ENCODE measurements at places on chromosomes 11 and 22.

GRCh38 chr11:102639656-102640055, 14.5 kb upstream of the MMP20 start:
- no peak for DNase-seq

- no peak for DNase-seq
Measured at GRCh38 chr11:22674470-22675439, 8.3 kb downstream of the GAS2 start.

DNA sequence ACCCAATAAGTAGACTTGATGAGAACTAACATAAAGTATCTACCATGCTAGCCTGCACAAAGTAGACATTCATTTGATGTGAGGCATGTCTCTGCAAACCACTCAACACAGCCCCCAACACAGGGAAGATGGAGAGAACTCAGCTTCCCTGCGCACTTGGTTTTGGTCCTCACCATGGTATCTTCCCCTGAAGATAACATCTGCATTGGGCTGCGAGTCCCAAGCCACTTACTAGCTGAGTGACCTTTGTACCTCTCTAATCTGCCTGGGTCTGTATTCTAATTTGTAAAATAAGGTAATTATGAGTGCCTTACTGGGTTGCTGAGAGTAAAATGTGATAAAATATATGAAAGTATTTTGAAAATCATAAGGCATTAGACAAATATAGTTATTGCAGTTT, 30.7 kb downstream of the PPFIA1 start:
- no peak for DNase-seq

DNA sequence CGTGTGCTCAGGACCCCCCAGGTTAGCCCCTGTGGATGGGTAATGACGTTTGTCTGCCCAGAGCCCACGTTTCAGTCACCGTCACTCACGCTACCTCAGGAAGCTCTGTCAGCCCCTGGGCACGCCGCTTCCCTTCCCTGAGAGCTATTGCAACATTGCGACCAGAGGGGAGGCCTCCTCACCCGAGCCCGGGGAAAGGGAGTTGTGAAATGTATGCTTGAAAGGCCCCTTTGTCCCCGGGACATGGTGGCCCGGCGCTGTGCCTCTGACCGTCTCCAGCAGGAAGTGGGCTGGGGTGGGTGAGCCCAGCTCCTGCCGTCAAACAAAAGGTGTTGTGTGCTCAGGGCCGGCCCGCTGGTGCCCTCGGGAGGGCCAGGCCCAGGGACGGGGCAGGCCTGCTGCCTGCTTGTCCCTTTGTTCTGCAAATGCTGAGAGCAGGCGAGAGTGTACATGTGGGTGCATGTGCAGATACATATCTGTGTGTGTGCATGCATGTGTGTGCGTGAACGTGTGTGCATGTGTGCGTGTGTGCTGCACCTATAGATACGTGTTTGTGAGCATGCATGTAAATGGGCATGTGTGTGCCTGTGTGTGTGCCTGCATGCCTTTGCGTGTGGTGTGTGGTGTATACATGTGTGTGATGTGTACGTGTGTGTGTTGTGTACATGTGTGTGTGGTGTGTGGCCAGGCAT, 1125.0 kb downstream of the BRD1 start:
- DNase-seq: no peak

GRCh38 chr22:48757985-48758561, 1069.6 kb downstream of the BRD1 start:
- DNase-seq: no peak

DNA sequence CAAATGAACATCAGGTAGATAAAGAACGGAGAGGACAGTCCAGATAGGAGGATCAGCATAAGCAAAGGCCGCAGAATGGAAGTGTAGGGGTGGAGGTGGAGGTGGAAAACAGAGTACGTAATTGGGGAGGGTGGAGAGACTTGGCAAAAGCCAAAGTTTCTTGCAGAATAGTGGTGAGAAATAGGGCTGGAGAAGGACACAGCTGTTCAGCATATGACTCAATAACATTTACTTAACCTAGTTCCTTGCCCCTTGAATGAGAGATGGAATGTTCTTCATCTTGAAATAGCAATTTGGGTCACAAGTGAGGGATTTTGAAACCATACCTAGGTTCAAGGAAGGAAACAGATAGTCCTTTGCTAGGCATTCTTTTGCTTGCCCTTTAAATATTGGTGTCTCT, 235.9 kb upstream of the ARHGAP20 start:
- peak; percentile 51 for DNase-seq

GRCh38 chr11:29124470-29124869, 892.4 kb downstream of the KCNA4 start:
- no peak for DNase-seq

DNA sequence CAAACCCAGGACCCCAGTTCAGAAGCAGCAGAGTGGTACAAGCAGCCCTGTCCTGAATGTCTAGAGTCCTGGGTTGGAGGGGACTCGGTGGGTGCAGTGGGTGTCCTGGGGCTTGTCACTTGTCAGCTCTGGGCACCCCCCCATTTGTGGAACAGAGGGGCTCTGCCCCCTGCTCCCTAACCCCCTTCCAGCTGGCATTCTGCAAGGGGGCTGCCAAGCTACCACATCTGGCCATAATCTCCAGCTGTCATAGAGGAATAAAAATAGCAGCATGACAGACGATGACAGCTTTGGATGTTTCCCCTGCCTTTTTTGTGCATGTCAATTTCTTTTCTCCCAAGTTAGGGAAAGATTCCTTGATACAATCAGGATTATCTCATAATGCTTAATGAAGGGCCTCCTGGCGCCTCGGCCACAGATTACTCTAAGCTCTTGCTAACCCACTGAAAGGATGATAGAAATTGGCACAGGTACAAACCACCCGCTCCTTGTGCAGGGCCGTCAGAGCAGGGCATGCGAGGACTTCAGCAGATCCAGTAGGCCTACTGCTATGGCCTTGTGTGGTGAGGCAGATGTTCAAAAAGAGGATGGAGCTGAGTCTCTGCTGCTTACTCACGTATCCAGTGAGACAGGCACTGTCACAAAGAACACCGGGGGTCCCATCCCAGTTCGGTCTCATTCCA, 83.0 kb downstream of the ISX start:
- DNase-seq: no peak

- no peak for DNase-seq
Measured at GRCh38 chr11:88304352-88304751, 33.2 kb downstream of the CTSC start.

DNA sequence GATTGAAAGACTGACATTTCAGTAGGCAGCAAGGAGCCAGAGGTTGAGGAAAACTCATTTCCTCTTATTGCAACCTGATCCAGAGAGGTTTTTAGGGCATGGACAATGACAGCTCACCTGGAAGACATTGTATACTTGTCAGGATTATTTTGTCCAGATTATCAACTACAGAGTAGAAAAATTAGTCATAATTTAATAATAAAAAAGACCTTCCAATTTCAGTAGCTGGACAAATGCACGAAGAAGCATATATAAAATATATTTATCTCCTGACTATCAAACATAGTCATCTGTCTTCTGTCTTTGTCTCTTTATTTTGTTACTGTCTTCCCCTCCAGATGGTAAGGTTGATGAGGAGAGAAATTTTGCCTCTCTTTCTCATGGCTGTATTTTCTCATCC, 330.6 kb upstream of the RAG2 start:
- no peak for DNase-seq

- DNase-seq: no peak
Measured at GRCh38 chr11:99424313-99425084, 403.8 kb downstream of the CNTN5 start.
